ENCODE measurements at places on chromosomes 1 and 21.

- DNase-seq, result no peak
These were observed 19.6 kb upstream of the KCNQ4 start for GRCh38 chr1:40763742-40764532.

DNA sequence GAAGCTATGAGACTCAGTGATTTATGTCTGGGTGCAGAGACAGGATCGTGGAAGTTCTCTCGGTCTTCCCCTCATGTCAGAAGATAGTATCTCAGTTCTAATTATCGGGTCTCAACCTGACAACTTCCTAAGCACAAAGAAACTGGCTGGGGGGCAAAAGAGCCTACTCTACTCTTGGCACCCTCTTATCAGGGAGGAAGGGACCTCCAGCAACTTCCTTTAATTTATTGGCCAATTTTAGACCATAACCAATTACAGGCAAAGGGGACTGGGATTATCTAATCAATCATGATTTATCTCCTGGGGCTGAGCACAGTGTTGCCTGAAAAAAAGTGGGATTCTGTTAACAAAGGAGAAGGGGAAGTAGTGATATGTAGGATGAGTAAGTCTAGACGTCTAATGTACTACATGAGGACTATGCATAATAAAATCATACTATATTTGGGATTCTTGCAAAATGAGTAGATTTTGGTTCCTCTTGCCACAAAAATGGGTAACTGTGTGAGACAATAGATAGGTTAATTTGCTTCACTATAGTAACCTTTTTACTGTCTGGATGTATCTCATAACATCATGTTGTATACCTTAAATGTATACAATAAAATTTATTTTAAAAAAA, 98.8 kb downstream of the ZFYVE9 start:
- no peak for DNase-seq

DNA sequence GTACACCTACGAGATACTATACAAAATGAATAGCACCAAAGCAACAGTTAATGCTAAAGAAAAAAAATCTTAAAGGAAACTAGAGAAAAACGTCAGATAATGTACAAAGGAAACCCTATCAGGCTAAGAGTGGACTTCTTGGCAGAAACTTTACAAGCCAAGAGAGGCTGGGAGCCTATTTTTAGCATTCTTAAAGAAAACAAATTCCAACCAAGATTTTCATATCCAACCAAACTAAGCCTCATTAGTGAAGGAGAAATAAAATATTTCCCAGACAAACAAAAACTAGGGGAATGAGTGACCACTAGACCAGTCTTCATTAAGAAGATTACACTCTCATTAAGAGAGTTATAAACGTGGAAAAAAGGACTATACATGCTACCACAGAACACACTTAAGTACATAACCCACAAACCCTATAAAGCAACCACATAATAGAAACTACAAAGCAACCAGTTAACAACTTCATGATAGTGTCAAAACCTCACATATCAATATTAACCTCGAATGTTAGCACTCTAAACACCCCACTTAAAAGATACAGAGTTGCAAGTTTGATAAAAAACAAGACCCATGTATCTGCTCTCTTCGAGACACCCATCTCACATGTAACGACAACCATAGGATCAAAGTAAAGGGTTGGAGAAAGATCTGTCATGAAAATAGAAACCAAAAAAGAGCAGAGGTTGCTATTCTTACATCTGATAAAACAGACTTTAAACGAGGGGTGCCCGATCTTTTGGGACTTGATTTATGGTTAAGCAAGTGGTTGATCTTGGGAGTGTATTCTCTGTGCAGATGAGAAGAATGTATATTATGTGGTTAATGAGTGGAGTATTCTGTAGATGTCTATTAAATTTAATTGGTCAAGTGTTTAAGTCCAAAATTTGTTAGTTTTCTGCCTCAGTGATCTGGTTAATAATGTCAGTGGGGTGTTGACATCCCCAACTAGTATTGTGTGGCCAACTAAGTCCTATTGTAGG, 1301.4 kb downstream of the PLA2G4A start:
- DNase-seq, result no peak

DNA sequence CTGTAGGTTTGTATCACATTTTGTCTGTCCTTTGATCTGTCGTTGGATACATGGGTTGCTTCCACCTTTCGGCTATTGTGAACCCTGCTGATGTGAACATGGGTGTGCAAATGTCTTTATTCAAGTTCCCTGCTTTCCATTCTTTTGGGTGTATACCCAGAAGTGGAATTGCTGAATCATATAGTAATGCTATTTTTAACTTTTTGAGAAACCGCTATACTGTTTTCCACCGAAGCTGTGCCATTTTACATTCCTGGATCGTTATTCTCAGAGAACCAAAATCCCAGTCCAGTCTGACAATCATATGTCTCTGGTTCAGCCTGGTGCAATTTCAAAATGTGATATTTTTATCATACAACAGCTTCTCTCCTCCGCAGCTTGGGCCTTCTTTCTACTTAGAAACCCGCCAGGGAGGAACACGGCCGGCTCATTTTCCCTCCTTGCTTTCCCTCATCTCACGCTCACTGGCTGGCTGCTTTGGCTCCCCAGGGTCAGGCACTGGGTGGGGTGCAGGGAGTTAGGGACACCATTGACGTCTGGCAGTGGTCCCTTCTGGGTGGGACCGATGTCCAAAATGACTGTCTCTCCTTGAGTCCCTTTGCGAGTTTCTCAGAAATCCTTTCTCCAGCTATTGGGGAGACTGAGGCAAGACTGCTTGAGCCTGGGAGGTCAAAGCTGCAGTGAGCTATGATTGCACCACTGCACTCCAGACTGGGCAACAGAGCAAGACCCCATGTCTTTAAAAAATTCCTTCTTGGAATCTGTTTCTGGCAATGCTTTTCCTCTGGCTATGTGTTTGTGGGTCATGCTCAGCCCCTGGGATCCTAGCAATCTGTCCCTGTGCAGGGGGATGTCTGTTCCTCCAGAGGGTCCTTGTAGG, 73.5 kb upstream of the AKT3 start:
- no peak for DNase-seq

GRCh38 chr1:41232305-41232704, 9.8 kb downstream of the SCMH1 start:
- DNase-seq, result no peak

DNA sequence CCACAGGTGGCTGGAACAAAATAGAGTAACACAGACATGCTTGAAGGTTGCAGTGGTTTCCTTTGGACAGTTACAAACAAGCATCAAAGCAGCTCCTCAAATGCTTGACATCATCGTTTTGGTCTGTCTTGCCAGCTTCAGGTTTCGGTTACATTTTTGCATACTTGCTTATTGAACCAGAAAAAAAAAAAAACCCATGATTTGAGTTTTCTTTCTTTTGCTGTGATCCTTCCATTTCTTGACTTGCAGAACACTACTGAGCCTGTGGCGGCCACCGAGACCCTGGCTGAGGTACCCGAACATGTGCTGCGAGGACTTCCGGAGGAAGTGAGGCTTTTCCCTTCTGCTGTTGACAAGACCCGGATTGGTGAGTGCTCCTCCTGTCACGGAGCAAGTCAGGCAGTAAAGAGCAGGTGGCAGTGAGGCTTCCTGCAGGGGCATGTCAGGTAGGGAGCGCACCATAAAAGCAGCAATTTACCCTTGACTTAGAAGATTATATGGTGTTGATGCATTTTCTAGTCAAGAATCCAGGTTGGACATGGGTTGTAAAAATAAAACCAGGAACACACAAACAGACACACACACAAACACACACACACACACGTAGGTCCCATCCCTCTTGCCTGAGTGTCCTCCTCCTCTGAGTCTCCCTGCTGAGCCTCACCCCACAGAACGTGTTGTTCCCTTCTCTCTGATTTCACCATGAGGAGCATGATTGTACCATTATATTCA, 30.9 kb downstream of the PRDM2 start:
- DNase-seq, result peak; percentile 39

DNA sequence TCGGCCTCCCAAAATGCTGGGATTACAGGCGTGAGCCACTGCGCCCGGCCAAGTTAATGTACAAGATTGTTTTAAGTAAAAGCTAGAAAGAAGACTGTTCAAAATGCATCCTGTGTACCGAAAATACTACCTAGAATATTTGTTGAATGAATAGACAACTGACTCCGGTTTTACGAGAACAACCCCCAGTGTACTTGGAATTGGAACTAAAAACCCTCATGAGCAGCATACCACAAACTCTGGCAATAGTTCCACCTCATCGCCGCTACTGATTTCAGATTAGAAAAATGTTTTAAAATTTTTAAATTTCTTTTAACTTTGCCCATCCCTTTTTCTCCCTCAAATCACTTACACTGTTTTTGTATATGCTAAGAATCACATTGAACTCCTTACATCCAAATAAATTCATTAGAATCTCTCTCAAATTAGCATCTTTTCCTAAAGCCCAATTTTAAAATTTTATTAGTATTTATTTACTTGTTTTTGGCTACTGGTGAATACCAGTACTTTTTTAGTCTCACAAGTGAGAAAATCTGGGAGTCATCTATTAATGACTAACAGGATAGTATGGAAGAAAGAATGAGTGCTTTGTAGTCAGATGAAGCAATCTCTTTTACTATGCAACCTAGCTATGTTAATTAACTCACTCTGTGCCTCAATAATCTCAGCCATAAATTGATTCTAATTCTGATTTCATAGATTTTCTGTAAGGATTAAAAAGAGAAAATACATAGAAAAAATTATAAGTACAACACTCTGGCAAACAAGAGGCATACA, 95.1 kb downstream of the GPATCH2 start:
- DNase-seq, result no peak

DNA sequence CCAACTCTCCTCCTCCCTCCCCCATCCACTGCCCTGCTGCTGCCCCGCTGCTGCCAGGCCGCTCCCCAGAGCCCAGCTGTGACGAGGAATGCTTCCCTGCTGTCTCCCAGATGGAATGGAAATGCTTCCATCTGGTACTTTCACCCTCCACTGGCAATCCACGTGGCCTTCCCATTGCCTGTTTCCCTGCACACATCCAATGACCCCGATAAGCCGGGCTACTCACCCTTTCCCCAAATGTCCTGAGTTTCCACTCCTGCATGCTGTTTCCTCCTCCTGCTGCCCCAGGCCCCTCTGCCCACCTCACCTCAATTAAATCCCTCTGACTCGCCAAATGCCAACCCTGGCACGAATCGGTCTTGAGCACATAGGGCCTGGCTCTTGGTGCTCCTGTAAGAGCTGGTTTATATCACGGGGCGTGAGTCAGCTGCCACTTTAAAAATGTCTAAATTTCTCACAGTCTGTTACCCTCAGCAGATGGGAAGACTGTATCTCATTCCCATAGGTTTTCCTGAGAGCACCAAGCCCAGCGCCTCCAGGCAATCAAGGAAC, 36.4 kb downstream of the MRAP start:
- no peak for DNase-seq

GRCh38 chr1:204190212-204191211, 5.8 kb downstream of the KISS1 start:
- no peak for DNase-seq

All from DMS79 (cell line).